ENCODE measurements at places on chromosomes 12 and 14.

GRCh38 chr14:77416836-77417235, 6.5 kb downstream of the NOXRED1 start:
- no peak for DNase-seq

DNA sequence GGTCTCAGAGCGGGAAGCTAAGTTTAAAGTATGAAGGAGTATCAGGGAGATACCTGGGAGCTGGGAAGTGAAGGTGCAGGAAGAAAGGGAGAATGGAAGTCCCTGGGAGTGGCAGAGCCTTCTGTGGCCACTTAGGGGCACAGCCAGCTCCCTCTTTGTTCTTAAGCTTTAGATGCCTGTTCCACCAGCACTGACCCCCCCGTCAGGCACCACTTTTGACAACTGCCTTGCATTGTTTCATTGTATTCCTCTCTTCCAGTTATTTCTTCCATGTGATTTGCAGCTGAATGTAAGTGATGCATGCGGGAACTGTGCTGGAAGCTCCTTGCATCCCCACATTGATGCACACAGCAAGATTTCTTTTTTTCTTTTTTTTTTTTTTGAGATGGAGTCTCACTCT, 2.6 kb downstream of the GALNT16 start:
- no peak for DNase-seq

GRCh38 chr12:64610079-64610659, at the start of gene RASSF3:
RASSF3 (plus strand) TSS chr12:64610495; CDS start chr12:64610633, 138 bp downstream.
- DNase-seq, result peak; percentile 47

- no peak for DNase-seq
Measured at GRCh38 chr12:28855761-28856310, 293.2 kb upstream of the FAR2 start.

DNA sequence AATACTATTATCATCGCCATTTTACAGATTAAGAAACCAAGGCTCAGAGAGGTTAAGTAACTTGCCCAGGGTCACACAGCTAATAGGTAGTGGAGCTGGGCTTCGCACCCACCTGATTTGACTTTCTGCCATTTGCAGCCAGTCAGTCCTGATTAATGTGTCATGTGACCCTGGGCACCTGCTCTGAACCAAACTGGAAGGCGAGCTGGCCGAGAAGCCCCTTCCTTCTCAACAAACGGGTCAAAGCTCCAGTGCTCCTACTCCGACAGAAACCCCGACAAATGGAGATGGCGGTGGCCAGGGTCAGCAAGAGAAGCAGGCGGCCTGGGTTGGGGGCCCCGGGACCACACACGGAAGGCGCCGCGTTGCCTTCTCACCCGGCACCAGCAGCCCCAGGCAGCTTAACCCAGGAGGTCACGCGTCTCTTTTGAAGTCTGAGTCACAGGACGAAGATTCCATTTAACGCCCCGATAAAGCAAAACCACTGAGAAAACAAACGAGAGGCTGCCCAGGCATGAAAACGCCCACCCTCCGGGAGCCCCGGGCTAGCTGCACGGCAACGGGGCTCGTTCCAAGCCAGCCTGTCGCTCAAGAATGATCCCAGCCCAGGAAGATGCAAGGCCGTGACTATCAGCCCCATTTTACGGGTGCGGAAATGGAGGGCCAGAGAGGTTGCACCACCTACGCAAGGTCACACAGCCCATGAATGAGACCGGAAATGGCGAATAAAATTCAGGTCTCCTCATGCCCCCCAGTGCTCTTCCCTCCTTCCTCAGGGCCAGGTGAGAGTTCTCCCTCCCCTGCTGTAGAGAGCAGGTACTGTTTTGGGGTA, 124.8 kb downstream of the SCARB1 start:
- no peak for DNase-seq

Data from NCI-H1930 (cell line).